NCI-H2081 (cell line): ENCODE measurements at places on chromosomes 5 and 9.

DNA sequence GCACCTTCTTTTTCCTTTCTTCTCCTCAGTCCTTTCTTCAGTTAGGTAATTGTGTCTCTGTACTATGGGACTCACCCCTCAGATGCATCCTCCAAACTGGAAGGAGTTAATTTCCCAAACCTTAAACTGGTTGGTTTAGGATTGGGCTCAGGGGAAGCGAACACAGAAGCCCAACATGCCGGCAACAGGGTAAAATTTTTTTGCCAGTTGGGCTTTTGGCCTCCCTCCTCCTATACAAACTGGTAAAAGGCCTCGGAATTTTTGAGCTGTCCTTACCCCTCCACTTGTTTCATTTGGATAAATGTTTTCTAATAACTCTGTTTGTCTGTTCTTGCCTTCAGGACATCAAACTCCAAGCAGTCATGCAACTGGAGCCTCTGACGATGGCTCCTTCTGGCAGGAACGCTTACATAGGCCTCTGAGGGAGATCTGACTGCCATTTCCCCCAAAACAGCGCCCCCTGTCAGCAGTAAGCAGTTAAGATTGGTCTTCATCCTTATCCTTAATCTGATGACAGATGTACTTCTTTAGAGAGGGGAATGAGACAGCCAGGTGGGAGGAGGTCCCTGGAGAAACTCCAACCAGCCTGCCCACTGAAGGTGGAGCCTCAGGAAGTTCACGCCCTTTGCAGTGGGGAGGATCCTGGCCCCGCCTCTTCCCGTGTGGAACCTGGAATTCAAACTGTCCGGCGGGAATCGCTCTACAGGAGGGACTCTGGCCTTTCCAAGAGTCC lies 57.8 kb upstream of the SPINK5 start:
- no peak for DNase-seq

DNA sequence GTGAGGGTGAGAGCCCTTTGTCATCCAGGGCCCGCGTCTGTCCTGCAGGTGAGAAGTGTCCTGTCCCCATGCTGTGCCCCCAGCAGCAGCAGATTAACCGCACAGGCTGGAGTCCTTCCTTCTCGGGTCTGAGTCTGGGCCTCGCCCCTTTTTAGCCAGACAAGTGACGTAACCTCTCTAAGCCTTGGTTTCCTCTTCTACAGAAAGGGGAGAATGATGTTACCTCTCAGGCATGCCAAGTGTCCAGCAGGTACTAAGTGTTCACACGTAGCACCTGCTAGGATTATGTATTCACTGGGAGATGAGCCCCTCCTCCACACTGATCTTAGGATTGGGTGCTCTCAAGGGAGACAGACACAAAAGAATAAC lies 6.9 kb downstream of the NEURL1B start:
- no peak for DNase-seq

GRCh38 chr5:1261643-1262042 lies 33.2 kb downstream of the TERT start:
- no peak for DNase-seq

DNA sequence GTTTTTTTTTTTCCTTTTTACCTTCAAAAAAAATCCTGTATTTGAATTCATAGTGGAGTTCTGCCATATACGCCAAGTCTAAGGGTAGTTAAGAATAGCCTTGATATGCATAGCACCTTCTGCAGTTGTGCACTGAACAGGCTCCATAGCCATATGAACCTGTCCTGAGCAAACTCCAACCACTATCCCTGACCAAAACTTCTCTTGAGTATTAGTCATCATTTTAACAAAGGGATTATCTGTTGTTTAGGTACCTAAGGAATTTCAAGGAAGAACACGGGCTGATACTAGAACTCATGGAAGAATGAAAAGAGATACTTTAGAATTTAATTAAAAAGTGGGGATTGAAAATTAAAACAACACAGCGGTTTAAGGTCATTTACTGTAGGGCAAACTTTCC lies 1.9 kb upstream of the FBXO38 start:
- DNase-seq: no peak

DNA sequence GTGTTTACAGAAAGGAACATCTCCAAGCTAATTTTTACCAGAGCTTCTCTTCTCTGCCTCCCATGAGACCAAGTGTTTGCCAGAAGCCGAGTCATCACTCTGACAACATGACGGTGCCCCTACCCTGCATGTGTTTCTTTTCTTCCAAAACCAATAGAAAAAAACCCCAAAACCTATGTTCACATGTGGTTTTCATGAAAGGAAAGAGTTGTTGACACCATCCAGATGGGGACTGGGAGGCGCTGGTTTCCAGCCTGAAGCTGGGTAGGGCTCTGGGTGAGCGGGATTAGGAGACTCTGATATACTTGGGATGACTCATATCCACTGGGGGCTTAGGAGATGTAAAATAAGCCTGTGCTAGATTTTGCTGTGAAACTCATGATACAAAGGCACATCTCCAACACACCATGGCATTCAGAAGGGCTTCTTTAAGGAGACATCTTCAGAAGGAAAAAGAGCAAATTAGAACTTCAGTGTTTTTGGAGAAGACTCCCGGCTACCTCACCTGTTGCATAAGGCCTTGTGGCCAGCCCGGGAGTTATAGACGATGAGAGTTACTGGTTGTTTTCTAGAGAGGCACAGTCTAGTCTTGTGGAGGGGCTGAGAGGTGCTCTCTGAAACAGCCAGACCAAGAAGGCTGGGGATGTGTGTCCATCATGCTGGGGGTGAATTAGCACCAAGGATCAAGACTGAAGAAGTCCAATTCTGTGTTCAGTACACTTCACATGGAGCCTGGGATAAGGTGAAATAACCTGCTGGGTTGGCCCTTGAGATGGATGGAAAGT lies 108.9 kb upstream of the LHFPL2 start:
- no peak for DNase-seq

GRCh38 chr5:155530046-155530445 lies 516.5 kb downstream of the KIF4B start:
- no peak for DNase-seq

DNA sequence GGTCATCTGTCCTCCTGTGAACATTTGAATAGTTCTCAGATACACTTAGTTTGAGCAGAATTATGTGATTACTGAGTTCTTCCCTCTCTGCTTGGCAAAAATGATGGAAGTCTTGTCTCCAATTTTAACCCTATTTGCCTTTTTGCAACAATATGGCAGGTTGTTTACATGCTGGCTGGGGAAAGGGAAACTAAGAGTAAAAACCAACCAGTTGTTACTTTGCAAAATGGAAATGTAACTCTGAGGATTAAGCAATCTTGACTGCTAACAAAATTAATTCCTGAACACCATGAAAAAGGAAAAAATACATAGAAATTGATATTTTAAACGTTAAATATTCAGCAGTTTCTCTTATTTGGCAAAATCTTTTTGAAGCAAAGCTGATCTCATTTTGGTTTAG lies 11.1 kb downstream of the SIT1 start:
- DNase-seq: no peak

- DNase-seq: no peak
These were observed 233.0 kb upstream of the ATP10B start for GRCh38 chr5:161085056-161085455.

GRCh38 chr9:103355000-103355399 lies 359.9 kb downstream of the CYLC2 start:
- no peak for DNase-seq

GRCh38 chr5:123215929-123216702 lies 127.1 kb downstream of the PRDM6 start:
- no peak for DNase-seq

DNA sequence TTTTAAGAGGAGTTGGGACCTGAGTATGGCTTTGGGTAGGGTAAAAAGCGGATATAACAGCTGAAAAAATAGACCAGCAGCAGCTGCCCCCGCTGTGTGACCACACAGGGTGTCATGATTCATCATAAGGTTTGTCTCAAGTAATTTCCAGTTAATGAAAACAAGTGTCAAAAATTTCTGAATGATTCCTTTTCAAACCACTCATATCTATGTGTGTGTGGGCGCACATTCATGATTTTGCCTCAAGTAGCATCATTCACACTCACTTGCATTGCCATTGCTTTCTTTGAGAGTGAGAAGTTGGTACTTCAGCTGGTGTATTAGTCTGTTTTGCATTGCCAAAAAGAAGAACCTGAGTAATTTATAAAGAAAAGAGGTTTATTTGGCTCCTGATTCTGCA lies 12.1 kb upstream of the TNFAIP8 start:
- DNase-seq: no peak

GRCh38 chr5:56837381-56837780 lies 22.0 kb downstream of the MAP3K1 start:
- no peak for DNase-seq

GRCh38 chr5:143836161-143836725 lies 24.3 kb downstream of the HMHB1 start:
- no peak for DNase-seq

GRCh38 chr9:110255463-110256379 lies 586 bp downstream of the TXN start:
- peak; percentile 66 for DNase-seq

- DNase-seq: no peak
These were observed 94.8 kb upstream of the SPATA31C2 start for GRCh38 chr9:88233091-88233490.

- no peak for DNase-seq
These were observed 143.4 kb downstream of the TENT4A start for GRCh38 chr5:6856653-6857052.

DNA sequence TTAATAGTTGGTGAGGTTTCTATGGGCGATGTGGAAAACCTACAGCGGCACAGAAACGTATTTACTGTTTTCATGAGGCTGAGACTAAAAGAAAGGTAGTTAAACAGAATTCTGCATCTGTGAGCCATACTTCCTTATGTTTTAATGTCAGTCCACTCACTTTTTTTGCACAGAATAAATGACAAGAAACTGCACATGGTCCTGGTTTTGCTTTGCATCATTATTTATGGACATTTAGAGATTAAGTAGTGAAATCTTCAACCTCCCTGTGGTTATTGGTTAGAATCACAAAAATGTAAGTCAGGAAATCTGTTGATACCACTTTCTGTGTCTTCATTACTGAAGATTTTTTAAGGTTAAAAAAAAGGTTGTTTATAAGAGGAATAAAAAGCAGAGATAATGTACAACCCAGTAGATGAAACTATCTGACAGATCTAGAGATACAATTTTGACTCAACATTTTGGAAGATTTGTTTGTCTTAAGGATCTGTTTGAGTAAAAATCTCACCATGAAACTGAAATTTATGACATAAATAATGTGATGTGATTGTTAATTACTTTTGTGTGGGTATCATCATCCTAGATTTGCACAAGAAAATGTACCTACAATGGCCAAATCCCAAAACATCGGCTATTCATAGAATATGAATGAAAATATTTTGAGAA lies 2.4 kb downstream of the PRR16 start:
- no peak for DNase-seq

GRCh38 chr5:120806202-120806601 lies 342.1 kb downstream of the PRR16 start:
- no peak for DNase-seq

- no peak for DNase-seq
These were observed 41.6 kb upstream of the ALDOB start for GRCh38 chr9:101477214-101477613.

DNA sequence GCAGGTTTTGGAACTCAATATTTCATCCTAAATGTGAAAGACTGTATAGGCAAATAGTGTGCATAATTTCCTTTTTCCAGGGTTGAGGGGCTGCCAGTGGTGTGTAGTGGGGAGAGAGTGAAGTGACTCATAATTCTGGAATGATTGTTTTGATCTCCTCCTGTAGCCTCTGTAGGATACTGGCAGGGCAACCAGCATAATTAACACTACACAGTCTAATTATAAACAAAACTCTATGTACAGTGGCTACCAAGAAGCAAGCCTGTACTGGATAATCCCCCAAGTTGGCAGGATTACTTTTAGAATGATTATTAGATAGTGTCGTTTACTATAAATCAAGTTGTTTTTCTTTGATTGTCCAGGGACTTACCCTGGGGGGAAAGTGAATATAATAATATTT lies 32.2 kb downstream of the LNPEP start:
- DNase-seq: no peak

GRCh38 chr9:93948441-93949072 lies 6.6 kb downstream of the BARX1 start:
- no peak for DNase-seq

GRCh38 chr9:6904371-6904770 lies 146.6 kb downstream of the KDM4C start:
- DNase-seq: no peak

- DNase-seq: no peak
These were observed 14.4 kb downstream of the EXOC3 start for GRCh38 chr5:457195-457961.

GRCh38 chr9:8278048-8278447 lies 478.5 kb upstream of the DMAC1 start:
- no peak for DNase-seq

- no peak for DNase-seq
These were observed 47.9 kb downstream of the MAST4 start for GRCh38 chr5:66644111-66644510.

DNA sequence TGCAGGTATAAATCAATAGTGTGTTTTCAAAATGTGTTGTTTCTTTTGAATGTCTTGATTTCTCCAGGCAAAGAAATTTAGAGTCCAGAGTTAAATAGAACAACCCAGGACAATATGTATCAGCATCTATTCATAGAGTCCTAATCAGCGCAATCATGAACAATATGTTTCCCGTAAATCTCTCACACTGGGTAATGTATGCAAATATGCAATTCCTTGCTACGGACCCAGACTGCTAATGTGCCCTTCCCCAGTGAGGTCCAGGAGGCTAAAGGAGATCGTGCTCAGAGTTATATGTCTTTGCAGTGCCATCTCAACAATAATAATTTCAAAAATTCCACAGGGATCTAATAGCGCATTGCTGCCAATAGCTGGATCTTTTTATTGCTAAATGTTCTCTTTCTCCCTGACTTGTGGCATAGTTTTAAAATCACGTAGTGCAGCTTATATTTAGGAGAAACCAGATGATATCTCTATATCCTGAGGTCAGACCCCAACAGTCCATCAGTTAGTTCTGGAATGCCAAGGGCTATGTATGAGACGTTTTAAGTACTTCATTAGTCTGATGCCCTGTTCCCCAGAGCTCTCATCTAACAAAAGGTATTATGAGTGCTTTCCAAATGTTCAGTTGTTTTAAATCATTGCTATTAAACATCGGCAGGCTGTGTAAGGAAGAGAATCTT lies 145.1 kb downstream of the MARCHF11 start:
- DNase-seq: no peak

- DNase-seq: no peak
These were observed 105.6 kb upstream of the DAPK1 start for GRCh38 chr9:87392086-87392485.

DNA sequence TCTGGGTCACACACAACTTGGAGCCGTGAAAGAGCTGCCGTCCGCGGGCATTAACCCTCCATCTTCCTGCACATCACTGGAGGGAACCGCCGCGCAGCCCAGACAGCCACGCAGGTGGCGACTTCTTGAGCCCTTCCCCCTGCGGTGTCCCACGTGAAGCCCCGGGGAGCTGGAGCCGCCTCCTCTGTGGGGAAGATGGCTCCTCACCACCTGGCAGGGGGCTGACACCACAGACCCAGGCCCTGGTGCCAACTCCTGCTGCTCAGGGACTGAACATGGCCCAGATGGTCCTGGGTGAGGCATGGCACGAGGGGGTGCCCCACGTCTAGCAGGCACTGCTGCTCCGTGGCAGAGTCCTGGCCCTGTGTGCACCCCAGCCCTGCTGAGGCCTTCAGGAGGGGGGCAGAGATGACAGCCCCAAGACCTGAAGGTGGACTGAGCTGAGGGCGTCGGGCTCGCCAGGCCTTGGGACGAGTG lies 38.9 kb downstream of the NDUFS6 start:
- DNase-seq: no peak

GRCh38 chr9:134271338-134272301 lies 54.6 kb upstream of the RXRA start:
- no peak for DNase-seq
